ENCODE measurements at places on chromosomes 2 and 18. TPM values are rescaled to one million over a fixed set of nuclear protein-coding genes. Genes with fewer than 3 reads are reported as not detected.

Gene ACTG2
- 0.22 TPM for total RNA-seq

Gene ST8SIA5
- total RNA-seq = not detected

DNA sequence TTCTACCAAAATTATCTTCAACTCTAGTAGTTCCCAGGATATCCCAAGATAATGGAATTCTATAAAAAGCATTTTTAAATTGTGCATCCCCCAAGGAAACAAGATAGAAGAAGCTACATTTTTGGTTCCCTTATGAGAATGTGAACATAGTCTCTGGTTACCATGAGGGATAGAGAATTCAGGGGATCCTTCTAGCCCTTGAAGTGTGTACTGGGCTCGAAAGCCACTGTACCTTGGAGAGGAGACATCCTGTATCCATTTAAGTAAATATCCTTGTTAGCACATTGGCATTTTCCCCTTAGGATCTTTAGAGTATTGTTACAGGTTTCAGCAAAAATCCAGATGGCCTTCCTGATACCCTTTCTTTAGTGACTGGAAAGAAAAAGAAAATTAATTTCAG is 228.5 kb downstream of the RTP5 start:
- H3K36me3 ChIP-seq = peaks cover 7% of the 10 kb centered on the region
- H3K4me3 ChIP-seq = no peak overlapping the region
- no peaks in the 10 kb centered on the region for H3K27me3 ChIP-seq
- no peak overlapping the region for H3K27ac ChIP-seq
- no peak for DNase-seq

- no peaks in the 10 kb centered on the region for H3K36me3 ChIP-seq
- no peaks in the 10 kb centered on the region for H3K4me1 ChIP-seq
- no peak overlapping the region for H3K4me3 ChIP-seq
- no peaks in the 10 kb centered on the region for H3K27me3 ChIP-seq
Observed at GRCh38 chr2:225097035-225097434, 54.8 kb upstream of the DOCK10 start.

DNA sequence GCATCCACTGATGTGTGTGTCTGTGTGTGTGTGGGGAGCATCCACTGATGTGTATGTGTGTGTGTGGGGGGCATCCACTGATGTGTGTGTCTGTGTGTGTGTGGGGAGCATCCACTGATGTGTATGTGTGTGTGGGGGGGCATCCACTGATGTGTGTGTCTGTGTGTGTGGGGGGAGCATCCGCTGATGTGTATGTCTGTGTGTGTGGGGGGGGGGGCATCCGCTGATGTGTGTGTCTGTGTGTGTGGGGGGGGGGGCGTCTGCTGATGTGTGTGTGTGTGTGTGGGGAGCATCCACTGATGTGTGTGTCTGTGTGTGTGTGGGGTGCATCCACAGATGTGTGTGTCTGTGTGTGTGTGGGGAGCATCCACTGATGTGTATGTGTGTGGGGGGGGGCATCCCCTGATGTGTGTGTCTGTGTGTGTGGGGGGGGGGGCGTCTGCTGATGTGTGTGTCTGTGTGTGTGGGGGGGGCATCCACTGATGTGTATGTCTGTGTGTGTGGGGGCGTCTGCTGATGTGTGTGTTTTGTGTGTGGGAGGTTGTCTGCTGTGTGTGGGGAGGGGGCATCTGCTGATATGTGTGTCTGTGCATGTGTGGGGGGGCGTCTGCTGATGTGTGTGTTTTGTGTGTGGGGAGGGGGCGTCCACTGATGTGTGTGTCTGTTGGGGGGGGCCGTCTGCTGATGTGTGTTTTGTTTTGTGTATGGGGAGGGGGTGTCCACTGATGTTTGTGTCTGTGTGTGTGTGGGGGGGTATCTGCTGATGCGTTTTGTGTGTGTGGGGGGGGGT is 125.9 kb downstream of the NFATC1 start:
- peaks cover 92% of the 10 kb centered on the region for H3K4me1 ChIP-seq
- H3K4me3 ChIP-seq = peak overlapping the region; percentile 81
- no peak for DNase-seq
- peaks cover 2% of the 10 kb centered on the region for H3K36me3 ChIP-seq
- H3K27ac ChIP-seq = peak overlapping the region; percentile 94
- H3K27me3 ChIP-seq = no peaks in the 10 kb centered on the region

DNA sequence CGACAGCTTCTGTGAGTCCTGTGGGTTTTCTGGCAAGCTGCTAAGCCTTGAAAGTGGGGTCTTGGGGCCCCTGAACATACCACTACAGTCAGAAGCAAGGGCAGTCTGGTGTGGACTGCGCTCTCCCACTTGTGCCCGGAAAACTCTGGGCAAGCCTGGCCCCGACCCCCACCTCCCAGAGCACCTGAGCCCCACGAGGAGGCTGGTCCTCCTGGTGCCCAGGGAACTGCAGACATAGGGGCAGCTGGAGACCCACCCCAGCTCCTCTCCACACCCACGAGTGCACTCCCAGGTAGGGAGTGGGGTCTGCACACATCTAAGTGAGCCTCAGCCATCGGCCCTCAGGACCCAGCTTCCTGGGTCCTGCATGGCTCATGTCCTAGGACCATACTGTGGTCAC is 16.2 kb upstream of the GPC1 start:
- no peaks in the 10 kb centered on the region for H3K27me3 ChIP-seq
- no peak for DNase-seq
- no peak overlapping the region for H3K27ac ChIP-seq
- H3K4me1 ChIP-seq = no peaks in the 10 kb centered on the region
- H3K4me3 ChIP-seq = no peak overlapping the region
- H3K36me3 ChIP-seq = peaks cover 7% of the 10 kb centered on the region

GRCh38 chr2:41395692-41396091 is 652.1 kb upstream of the PKDCC start:
- no peaks in the 10 kb centered on the region for H3K4me1 ChIP-seq
- no peak for DNase-seq
- no peak overlapping the region for H3K27ac ChIP-seq
- no peaks in the 10 kb centered on the region for H3K27me3 ChIP-seq
- H3K4me3 ChIP-seq = no peak overlapping the region

Gene ALPG
- not detected for total RNA-seq

DNA sequence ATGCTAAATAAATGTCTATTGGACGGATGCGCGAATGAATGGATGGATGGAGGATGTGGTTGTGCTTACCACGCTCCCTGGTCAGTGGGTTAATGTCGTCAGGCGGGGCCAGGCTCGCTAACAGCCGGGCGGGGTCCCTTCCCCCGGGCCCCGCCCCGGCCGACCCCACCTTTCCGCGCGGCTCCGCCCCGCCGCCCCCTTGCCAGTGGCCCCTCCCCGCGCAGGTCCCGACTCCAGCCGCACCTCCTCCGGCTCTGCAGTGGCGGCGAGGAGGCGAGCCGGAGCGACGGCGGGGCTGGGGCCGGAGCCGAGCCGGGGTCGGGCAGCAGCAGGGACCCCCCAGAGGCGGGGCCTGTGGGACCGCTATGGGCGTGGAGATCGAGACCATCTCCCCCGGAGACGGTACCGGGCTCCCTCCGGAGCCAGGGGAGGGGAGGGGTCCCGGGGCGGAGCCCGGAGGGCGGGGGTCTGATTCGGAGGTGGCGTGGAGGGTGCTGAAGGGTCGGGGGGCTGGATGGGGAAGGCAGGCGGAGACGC is at the start of gene FKBP1B:
Gene FKBP1B, plus strand, starts transcription at position 257 of the 537 bp plus-strand sequence. Its CDS starts 109 bp downstream, at position 366.
- DNase-seq = peak; percentile 77
- no peaks in the 10 kb centered on the region for H3K27me3 ChIP-seq
- peak within 1 kb of the TSS; percentile 43 for H3K27ac ChIP-seq
